Cardiac septum (tissue), 1 donor: ENCODE measurements at places on chromosomes 6 and 20. TPM values are rescaled to one million over a fixed set of nuclear protein-coding genes. Genes with fewer than 3 reads are reported as not detected.

Gene UNC5CL
- total RNA-seq = 1.0 TPM

Gene RBBP8NL
- total RNA-seq = not detected

Gene TCF19
- 2.4 TPM for total RNA-seq

Gene ENPP5
- total RNA-seq = 2.9 TPM

Gene KIF3B
- 17.3 TPM for total RNA-seq

Gene SLC17A3
- not detected for total RNA-seq

Gene FLRT3
- 0.22 TPM for total RNA-seq

Gene CTAGE9
- total RNA-seq = not detected

Gene SIRPD
- total RNA-seq = not detected

Gene FAM184A
- 0.40 TPM for total RNA-seq

Gene RAET1G
- total RNA-seq = 0.35 TPM

Gene EDEM2
- total RNA-seq = 11.5 TPM

Gene ASCC3
- total RNA-seq = 24.4 TPM

Gene GJA10
- total RNA-seq = not detected

Gene XKR7
- not detected for total RNA-seq

Gene SIRPB2
- 2.2 TPM for total RNA-seq

Gene HLA-DRA
- 94.0 TPM for total RNA-seq

Gene TP53TG5
- total RNA-seq = 2.2 TPM

Gene KHDC1L
- total RNA-seq = not detected

Gene TCF15
- 4.8 TPM for total RNA-seq

Gene SMPDL3A
- total RNA-seq = 2.6 TPM

Gene FAM209B
- not detected for total RNA-seq

Gene TULP1
- total RNA-seq = not detected

Gene TRAPPC3L
- total RNA-seq = 0.16 TPM

Gene MYMX
- 0.30 TPM for total RNA-seq

Gene THBD
- 27.0 TPM for total RNA-seq

Gene FUCA2
- total RNA-seq = 37.8 TPM

Gene NNAT
- not detected for total RNA-seq

Gene SLC44A4
- total RNA-seq = not detected

Gene CDSN
- total RNA-seq = not detected
